ENCODE measurements at places on chromosomes 5 and 9.

DNA sequence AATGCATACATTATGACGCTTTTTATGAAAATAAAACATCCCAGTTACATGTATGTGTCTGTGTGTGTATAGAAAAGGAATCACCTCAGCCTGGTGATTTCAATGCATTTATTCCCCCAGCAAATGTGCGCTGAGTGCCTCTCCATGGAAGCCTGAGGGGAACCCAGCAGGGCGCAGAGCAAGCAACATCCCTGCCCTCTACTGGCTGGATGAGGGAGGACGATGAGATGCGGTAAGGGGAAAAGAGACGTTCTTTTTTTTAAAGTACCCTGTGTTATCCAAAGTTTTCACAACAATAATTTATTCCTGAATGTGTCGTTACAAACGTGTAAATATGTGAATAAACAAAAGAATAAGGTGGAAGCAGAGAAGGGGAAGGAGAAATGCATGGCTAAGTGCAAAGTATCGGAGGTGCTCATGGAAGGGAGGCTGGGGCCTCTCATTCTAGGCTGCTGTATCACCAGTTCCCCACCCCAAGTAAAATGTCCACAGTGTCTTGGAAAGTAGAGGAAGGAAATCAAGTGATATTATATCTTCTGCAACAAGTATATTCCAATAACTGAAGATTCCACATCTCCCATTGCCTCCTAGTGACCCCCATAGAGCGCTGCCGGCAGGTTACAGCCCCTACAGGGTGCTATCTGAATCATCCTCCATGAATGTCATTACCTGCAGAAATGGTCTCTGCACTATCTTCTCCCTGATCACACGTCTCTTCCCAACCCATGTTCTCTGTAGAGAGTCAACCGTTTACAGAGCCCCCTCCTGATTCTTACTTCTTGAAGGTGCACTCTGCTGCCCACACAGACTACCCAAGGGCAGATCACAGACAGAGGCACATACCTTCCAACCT is 13.0 kb upstream of the ABLIM3 start:
- peak; percentile 43 for DNase-seq

GRCh38 chr9:109627042-109627441 is 128.9 kb upstream of the PTPN3 start:
- DNase-seq = no peak

GRCh38 chr5:169764018-169764378 is 126.9 kb downstream of the DOCK2 start:
- DNase-seq = no peak

GRCh38 chr9:105908069-105908468 is 213.7 kb downstream of the TMEM38B start:
- DNase-seq = no peak

DNA sequence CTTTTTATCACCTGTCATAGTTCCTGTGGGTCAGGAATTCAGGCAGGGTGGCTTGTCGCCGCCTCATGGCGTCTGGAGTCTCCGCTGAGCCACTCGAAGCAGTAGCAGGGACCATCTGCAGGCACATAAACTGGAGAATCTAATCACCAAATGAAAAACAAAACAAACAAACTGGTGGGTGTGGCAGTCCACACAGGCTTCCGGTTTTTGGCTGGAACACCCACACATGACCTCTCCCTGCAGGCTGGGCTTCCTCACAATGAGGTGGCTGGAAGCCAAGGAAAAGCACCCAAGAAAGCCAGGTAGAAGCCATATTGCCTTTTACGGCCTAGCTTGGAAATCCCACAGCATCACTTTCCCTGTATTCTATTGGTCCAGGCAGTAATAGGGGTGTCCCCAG is 197.0 kb downstream of the SYK start:
- DNase-seq = no peak

- peak; percentile 70 for DNase-seq
Measured at GRCh38 chr5:178216088-178216534, 11.8 kb downstream of the HNRNPAB start.

DNA sequence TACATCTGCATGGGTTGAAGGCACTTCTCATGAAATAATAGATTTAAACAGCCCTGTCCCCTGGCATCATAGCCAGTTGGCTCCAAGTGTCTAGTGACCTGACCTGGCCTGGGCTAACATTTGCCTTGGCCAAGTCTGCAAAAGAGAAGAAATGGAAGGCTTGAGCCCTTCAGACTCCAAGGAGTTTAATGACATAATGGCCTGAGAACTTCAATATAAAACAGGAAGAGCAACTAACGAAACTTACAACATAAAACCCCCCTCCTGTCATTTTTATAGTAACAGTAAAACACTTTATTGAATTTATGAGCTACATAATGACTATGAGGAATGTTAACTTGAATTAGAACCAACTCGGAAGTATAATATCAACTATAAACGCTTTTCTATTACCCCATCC is 218.8 kb upstream of the TBCA start:
- DNase-seq = no peak

DNA sequence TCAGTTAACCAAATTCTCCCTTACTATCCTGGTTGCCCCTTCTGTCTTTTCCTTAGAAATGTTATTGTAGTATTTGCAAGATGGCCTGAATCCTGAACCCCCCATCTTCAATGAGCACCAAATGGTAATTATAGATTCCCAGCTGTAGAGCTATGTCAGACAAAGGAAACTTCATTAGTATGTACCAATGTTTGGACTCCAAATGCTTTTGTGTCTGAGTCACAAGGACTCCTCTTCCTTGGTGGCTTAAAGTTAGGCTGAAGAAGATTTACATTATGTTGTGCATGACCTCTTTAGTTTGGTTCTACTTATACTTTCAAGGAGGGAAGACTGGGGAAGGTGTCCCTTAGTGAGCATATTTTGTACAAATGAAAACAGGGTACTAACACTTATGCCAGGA is 105.9 kb upstream of the CDKN2B start:
- DNase-seq = no peak

GRCh38 chr9:110750272-110750671 is 81.7 kb downstream of the MUSK start:
- DNase-seq = no peak

DNA sequence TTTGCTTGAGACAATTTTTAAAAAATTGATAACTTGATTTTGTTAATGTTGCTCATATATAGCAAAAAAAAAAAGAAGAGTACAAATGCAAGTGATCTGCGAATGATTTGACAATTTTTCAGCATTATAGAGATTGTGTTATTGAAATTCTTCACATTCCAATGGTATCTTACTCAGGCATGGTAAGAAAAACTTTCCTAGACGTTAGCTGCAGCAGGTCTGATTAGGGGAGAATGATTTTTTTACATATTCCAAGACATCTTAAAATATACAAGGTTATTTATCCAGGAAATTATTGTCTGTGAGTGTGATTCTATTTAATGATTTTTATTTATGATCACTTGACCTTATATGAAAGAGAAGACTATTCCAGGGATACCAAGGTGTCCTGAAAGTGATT is 361.9 kb downstream of the MAT2B start:
- DNase-seq = no peak

GRCh38 chr5:68255305-68256120 is 40.0 kb downstream of the PIK3R1 start:
- DNase-seq = no peak

DNA sequence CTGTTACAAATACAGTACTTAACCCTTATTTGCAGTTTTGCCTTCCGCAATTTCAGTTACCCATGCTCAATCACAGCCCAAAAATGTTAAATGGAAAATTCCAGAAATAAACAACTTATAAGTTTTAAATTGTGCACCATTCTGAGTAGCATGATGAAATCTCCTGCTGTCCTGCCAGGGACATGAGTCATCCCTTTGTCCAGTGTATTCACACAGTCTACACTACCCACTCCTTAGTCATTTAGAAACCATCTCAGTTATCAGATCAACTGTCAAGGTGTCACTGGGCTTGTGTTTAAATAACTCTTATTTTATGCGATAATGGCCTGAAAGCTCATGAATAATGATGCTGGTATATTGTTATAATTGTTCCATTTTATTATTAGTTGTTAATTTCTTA is 95.8 kb downstream of the PLCXD3 start:
- no peak for DNase-seq

DNA sequence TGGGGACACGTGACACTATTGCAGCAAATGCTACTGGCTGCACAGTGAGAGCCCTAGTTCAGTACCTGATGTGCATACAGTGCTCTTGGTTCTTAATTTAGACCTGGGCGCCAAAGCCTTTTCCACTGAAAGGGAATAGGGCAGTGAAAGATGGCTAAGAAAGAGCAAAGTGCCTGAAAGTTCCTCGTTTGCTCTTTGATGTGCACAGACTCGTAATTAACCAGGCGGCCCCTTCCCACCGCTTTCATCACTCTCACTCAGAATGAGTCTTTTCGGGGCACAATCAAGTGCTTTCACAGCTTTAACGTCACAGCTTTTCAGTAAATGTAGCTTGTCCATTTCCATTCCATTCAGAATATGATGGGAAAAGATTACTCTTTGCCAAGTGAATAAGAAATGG is 116.6 kb upstream of the ADRA1B start:
- DNase-seq = no peak

- DNase-seq = no peak
Measured at GRCh38 chr5:112436144-112436543, 17.1 kb upstream of the EPB41L4A start.
